ENCODE measurements at places on chromosomes 1 and 21.

- no peak for DNase-seq
These were observed 1.5 kb downstream of the NBL1 start for GRCh38 chr1:19645411-19646251.

DNA sequence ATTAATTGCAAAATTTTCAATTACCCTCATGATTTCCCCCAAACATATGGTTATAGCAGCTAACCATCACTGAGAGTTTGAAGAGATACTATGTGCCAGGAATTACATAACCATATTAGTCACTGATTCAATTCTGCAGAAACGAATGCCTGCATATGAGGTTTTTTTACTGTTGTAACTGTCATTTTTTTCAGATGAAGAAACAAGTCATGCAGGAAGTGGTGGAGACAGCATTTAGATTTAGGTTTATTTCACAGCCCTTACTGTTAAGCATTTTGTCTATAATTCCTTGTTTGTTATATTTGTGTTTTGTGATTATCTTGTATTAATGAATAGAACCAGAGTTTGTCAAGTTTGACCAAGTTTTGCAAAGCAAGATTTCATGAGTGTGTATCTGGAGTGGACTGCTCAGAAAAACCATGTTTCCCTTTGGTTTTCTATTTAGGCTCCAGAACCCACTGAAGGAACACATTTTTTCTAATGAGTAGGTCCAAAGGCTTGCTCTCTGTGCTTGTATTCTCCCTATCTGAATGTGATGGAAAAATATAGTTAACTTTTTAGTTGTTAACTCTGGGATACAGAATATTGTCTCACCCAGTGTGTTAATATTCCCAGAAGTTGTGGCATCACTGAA is 308.5 kb upstream of the ADAMTS5 start:
- DNase-seq = no peak

DNA sequence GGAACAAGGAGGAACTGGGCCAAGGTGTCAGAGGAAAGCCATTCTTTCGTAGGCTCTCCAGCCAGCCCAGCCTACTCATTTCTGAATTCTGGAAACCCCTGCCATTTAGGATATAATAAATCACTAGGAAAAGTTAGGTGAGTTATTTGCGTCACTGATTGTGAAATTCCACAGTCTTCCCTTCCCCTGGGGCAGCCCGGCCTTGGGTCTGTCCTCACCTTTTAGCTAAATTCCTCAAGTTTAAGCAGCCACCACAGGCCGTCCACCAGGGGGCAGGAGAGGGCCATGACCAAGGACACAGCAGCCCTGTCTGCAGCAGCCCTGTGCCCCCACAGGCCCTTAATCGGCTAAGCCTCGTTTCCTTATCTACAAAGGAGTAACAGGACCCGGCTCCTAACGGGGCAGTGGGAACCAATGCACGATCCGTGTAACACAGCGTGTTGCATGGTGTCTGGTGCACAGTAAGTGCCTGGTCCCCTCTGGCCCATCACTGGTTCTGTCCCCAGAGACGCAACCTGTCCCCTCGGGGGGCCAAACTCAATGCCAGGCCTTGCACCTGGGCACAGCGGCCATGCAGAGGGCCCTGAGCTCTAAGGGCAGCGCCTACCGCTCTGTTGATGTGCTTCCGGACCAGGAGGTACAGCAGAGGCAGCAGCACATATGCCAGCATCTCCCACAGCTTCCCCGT is 18.1 kb downstream of the GPR157 start:
- peak; percentile 83 for DNase-seq

GRCh38 chr1:183953031-183953430 is 84.5 kb downstream of the COLGALT2 start:
- DNase-seq = no peak

Data from dorsolateral prefrontal cortex (tissue), 122 donors.